Left cardiac atrium (tissue), 4 donors: ENCODE measurements at places on chromosomes 7 and 10. TPM values are rescaled to one million over a fixed set of nuclear protein-coding genes. Genes with fewer than 3 reads are reported as not detected.

CELF2 gene
- total RNA-seq: 72.5 TPM

FBXW4 gene
- total RNA-seq: 99.0 TPM

SH2D4B gene
- total RNA-seq: not detected

CHAT gene
- total RNA-seq: not detected

BTBD16 gene
- not detected for total RNA-seq

RSPH10B2 gene
- total RNA-seq: not detected

ZDHHC6 gene
- 20.6 TPM for total RNA-seq

SLC18A3 gene
- not detected for total RNA-seq

PNLIPRP3 gene
- not detected for total RNA-seq

URGCP gene
- 27.8 TPM for total RNA-seq

RTKN2 gene
- 0.13 TPM for total RNA-seq

AKR1C4 gene
- not detected for total RNA-seq

ANAPC16 gene
- 155 TPM for total RNA-seq

PIK3CG gene
- 3.0 TPM for total RNA-seq

NODAL gene
- not detected for total RNA-seq

ICA1 gene
- total RNA-seq: 62.5 TPM

TWIST1 gene
- 3.2 TPM for total RNA-seq

ACTL6B gene
- not detected for total RNA-seq

CPVL gene
- 12.8 TPM for total RNA-seq

OR2A14 gene
- not detected for total RNA-seq

EIF4EBP2 gene
- 82.9 TPM for total RNA-seq

WNT8B gene
- total RNA-seq: not detected
